Spinal cord (tissue), 10 donors: ENCODE measurements at places on chromosomes 1 and 21. TPM values are rescaled to one million over a fixed set of nuclear protein-coding genes. Genes with fewer than 3 reads are reported as not detected.

GRCh38 chr21:45280969-45281368, 6.7 kb downstream of the POFUT2 start:
- DNase-seq = no peak

The KIF2C gene
- total RNA-seq = 10.8 TPM

DNA sequence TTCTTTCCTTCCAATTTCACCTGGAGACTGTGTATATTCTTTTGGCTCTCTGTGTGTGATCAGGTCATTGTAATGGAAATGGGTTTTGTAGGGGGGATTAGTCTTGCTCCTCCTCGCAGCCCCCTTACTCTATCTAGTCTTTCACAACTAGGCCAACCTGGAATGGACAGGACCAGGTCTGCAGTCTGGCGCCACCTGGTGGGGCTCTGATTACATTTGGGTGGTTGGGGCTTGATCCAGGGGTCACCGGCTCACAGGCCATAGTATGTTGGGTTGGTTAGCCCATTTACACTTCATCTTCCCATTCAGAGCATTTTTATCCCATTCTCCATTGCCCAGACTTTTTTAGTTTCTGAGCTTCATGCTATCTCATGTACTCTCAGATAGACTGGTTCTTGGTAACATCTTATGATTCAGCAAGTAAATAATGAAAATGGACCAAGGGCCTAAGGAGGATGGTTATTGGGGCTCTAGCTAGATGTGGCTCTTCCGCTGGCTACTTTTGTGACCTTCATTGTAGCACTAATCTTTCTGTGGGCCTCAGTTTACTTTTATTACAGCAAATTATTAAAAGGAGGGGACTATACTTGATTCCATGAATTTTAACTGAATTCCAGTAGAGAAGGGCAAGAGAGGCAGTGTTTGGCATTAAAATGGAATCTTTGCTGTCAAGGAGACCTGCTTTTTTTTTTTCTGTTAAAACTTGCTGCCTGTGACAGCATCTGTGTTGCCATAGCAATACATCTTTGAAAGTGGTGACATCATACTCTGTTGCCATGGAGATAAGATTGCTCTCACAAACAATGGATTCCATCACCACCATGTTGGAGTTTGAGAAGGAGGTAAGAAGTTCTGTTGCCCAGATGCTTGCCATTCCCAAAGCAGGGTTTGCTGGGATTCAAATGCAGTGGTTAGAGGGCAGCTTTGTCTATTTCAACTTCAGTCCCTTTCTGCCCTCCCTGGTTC, 150.1 kb downstream of the PLXNA2 start:
- no peak for DNase-seq

GRCh38 chr1:71087060-71087459, 6.2 kb upstream of the ZRANB2 start:
- DNase-seq = no peak

GRCh38 chr21:37370152-37371040, 3.8 kb downstream of the DYRK1A start:
- DNase-seq = no peak

DNA sequence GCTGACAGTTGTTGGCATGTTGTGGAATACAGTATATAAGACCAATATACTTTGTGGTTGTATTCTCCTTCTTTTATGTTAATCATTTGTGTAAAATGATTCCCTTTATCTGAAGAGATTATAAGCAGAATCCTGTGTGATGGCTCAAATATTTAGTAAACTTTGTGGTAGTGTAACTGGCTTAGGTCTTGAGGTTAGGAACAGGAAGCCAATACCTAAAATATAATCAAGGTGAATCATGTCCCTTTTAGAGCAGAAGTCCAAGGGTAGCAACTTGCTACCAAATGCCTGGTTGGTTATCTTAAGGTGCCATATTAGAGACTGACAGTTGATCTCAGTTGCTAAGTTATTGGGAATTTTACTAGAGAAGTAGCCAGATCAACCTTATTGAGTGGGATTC, 398.5 kb upstream of the ADAMTS5 start:
- no peak for DNase-seq

- DNase-seq = no peak
Measured at GRCh38 chr1:166692346-166692745, 146.9 kb upstream of the POGK start.

GRCh38 chr1:210233495-210234328, 1.1 kb downstream of the SERTAD4 start:
- DNase-seq = no peak

DNA sequence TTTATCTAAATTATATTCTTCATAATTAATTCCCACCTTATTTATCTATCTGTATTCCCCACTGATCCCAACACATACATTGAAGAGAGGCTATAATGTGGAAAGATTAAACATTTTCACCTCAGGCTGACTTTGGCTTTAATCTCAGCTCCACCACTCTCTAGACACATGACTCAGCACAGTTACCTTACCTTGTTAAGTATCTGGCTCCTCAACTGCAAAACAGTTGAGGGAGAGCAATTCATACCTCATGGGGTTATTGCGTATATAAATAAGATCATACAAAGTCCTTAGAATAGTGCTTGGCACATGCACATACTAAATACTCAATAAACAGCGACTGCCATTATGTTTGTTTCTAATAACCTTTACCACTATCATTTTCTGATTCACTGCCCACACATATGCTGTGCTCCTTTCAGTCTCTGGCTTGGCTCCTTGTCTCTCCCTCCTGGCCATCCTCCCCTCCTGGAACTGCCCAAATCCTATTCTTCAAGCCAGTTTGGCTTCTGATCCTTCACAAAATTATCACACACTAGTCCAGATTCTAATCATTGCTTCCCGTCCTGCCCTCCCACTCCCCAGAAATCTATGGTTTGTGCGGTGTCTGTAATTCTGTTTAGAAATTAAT, 50.1 kb downstream of the BCL9 start:
- no peak for DNase-seq

GRCh38 chr1:35924838-35925237, 6.1 kb upstream of the AGO3 start:
- no peak for DNase-seq

GRCh38 chr1:14774225-14774624, 175.7 kb downstream of the KAZN start:
- DNase-seq = no peak
